ENCODE measurements at places on chromosomes 7 and 10.

DNA sequence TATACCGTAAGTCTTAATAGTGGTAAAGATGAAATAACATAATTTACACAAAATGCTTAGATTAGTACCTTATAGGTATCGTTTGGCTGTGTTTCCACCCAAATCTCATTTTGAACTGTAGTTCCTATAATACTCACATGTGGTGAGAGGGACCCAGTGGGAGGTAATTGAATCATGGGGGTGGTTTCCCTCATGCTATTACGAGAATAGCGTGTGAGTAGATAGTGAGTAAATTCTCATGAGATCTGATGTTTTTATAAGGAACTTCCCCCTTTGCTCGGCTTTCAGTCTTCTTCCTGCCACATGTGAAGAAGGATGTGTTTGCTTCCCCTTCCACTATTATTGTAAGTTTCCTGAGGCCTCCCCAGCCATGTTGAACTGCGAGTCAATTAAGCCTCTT is 426.3 kb upstream of the POT1 start:
- DNase-seq: no peak

DNA sequence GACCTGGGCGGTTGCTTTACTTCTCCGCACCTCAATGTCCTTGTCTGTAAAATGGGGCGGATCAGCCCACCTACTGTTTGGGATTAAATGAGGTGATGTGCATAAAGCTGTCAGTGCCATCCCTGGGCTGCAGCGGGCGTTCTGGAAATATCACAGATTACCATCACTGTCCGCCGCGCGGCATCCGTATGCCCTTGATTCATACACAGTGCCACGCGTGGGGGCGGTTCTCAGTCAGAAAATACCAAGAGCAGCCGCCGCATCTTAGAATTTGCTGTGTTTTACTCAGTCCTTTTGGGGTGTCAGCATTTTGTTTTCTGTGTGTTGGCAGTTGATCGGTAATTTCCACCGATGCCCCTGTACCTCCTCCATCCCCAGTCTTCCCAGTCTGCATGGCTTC is 338.8 kb downstream of the DPP6 start:
- no peak for DNase-seq

DNA sequence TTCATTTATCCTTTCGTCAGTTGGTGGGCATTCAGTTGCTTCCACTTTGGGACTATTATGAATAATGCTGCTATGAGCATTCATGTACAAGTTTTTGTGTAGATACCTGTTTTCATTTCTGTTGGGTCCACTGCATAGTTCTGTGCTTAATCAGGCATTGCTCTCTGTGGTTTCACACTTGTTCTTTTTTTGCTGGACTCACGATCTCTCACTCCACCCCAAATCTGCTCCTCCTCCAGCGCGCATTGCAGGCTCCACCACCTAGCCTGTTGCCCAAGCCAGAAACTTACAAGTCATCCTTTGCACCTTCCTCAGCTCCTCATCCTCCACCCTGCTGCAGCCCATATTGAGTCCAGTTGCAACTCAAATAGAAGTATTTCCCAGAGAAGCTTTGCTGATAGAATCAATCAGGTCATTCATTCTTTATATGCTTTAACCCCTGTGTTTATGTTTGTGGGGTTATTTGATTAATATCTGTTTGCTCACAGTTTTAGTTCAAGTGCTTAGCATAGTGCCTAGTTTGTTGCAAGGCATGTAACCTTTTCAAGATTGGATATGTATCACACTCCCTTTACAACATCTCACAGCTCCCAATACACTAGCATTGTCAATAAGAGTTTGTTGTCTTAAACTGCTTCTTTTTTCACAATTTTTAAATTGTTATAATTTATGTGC is 16.6 kb upstream of the AFAP1L2 start:
- no peak for DNase-seq

DNA sequence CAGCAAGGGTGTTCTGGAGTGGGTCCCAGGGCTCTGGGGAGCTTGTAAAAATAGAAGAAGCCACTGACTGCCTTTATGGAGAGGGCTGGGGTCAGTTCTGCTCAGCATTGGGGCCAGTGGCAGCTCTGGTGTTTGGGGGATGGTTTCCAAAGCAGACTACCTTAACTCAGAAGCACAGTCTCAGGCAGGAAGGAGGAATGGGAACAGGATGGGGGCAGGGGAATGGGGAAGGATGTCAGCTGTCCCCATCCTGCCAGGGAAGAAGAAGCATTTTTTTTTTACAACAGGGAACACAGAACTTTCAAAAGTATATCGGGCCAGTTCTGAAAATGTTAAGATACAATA is 28.8 kb downstream of the TSPAN15 start:
- DNase-seq: no peak

GRCh38 chr10:118447478-118448270 is 105.5 kb upstream of the FAM204A start:
- DNase-seq: no peak

DNA sequence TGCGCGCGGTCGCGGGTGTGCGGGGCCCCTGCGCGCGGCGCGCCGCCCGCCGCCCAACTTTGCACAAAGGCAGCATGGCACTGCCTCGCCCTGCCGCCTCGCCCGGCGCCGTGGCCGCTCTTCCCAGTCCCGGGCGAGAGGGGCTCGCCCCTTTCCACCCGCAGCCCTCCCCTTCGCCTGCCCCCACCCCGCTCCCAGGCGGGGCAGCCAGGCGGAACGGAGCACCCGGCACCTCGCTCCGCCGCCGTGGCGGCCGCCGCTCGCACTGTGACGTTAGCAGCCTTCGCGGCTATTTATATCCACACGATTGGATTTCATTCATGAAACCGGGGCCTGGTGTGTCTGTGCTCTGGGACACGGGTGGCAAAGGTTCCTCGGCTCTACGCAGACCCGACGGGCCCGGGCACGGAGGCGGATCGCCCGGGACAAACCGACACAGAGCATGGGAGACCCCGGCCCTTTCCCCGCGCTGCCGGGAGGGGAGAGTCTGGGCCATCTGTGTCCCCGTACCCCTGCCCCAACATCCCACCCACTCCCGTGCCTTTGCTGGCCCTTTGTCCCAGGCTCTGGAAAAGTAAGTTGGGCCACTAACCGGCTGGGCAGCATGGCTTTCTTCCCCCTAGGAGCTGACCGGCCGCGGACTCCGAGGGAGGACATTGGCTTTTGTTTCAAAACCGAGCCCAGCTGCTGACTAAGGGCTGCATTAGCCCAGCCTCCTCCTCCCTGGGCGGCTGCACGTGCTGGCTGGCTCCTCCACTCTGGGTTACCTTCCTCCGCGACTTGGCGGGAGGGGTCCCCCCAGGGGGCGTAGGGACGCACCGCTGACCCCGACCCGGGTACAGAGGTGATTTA is at the start of gene RHOBTB1:
Gene RHOBTB1 (minus strand): TSS at position 128 of the 852 bp plus-strand sequence. CDS start 32,643 bp downstream, outside the sequence.
- peak; percentile 31 for DNase-seq
